Psoas muscle (tissue), 8 donors: ENCODE measurements at places on chromosomes 3 and 15. TPM values are rescaled to one million over a fixed set of nuclear protein-coding genes. Genes with fewer than 3 reads are reported as not detected.
A peak's percentile ranks its signal among the peaks of the same experiment; 100 is the strongest.

DNA sequence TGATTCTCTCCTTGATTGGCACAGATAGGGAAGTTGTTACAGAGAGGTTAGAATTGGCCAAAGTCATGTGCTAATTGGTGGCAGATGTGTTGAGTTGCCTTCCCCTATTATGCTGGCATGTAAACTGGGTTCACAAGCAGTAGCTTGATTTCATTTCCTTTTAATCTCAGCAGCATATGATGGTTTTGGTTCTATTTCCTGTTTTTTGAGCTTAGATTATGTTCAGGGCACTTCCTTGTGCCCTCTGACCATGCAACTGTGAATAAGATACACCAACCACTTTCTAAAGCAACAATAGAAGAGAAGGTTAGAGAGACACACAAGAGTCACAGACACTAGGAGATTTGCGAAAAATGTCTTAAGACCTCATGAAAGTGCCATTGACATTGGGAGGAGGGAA is 16.5 kb downstream of the HPS3 start:
- DNase-seq, result no peak

- peak; percentile 64 for DNase-seq
These were observed 66.0 kb downstream of the PDZRN3 start for GRCh38 chr3:73558727-73559075.

DNA sequence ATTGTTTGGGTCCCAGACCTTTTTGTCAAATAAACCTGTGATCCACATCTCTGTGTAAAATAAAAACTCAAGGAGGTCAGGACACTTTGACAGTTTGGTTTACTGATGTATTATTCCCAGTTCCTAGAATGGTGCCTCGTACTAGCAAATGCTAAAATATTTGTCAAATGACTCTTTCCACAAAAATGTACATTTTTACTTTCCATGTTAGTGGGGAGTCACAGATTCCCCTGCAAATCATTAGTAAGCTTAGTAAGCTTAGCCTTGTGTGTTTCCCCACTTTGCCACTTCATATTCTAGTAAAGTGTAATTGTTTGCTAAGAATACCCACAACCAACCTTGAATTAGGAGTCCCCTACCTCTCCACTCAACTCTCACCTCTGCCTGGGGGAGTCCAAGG is 2.4 kb upstream of the MAGI1 start:
- DNase-seq, result no peak

DNA sequence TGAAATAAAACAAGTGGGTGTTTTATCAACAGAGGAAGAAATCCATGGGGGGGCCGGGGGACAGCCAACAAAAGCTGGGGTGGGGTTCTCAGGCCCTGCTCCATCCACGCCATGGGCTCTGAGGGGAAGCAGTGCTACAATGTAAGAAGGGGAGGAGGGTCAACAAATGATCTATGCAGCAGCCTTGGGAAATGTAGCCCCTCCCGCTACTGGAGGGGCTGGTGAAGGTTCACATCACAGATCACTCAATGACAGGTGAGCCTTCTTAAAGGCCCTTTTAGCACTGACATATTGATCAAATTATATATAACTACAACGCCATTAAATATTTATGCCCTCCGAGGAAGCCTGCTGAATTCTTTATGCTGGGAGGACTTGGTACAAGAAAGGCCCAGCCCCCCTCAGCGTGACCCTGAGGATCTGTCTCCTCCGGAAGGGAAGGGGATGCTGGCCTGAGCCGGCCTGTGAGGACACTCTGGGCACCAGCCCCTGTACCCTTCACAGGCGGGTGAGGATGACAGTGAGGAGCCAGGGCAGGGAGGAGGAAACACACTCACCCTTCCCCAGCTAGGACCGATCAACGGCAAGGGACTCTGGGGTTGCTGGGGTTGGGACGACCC is 15.3 kb downstream of the TLE3 start:
- DNase-seq, result no peak

GRCh38 chr3:14602006-14602803 is 49.4 kb upstream of the CCDC174 start:
- DNase-seq, result no peak

GRCh38 chr3:51373658-51374421 is 11.3 kb upstream of the MANF start:
- DNase-seq, result no peak

- DNase-seq, result no peak
These were observed 99.6 kb downstream of the FNDC3B start for GRCh38 chr3:172138792-172139507.

DNA sequence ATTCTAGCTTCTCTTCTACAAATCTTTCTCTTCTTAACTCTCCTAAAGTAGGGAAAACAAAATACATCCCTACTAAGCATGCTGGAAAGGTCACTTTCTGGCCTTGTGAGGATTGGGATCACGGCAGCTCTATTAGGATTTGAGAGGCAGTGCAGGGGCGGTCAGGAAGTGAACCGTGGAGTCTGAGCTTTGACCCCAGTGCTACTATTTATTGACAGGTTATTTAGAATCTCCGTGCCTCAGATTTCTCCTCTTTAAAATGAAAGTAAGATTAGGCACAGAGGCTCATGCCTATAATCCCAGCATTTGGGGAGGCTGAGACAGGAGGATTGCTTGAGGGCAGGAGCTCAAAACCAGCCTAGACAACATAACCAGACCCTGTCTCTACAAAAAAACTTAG is 42.0 kb upstream of the CHRM5 start:
- DNase-seq, result no peak

DNA sequence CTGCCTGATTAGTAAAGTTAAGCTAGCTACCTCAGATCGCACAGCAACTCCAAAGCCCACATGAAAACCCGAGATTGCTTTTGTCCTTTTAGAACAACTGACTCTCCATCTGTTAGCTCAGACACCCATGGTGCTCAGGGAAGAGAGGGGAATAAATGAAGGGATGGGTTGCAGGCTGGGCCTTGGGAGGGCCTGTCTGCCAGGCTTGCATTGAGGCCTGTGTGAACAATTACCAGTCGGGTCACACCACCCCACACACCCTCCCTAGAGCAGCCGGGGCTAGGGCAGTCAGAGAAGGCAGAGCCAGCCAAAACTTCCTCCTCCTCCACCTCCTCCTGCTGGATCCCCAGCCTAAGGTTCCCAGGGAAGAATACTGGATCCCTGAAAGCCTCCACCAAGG is 8.8 kb upstream of the PRKAR2A start:
- DNase-seq, result no peak

GRCh38 chr3:129383292-129383860 is 45.1 kb downstream of the EFCAB12 start:
- DNase-seq, result peak; percentile 70

Gene NDUFAF3
- total RNA-seq, result 100 TPM

Gene SYNPR
- total RNA-seq, result not detected

Gene TAGLN3
- total RNA-seq, result not detected

Gene GOLGA6C
- total RNA-seq, result not detected
